CD4-positive, alpha-beta T cell treated with Interleukin-4 for 1 hour (primary cell): ENCODE measurements at places on chromosomes 1 and 21.

GRCh38 chr1:19612530-19612929, 31.6 kb upstream of the NBL1 start:
- no peak for DNase-seq

DNA sequence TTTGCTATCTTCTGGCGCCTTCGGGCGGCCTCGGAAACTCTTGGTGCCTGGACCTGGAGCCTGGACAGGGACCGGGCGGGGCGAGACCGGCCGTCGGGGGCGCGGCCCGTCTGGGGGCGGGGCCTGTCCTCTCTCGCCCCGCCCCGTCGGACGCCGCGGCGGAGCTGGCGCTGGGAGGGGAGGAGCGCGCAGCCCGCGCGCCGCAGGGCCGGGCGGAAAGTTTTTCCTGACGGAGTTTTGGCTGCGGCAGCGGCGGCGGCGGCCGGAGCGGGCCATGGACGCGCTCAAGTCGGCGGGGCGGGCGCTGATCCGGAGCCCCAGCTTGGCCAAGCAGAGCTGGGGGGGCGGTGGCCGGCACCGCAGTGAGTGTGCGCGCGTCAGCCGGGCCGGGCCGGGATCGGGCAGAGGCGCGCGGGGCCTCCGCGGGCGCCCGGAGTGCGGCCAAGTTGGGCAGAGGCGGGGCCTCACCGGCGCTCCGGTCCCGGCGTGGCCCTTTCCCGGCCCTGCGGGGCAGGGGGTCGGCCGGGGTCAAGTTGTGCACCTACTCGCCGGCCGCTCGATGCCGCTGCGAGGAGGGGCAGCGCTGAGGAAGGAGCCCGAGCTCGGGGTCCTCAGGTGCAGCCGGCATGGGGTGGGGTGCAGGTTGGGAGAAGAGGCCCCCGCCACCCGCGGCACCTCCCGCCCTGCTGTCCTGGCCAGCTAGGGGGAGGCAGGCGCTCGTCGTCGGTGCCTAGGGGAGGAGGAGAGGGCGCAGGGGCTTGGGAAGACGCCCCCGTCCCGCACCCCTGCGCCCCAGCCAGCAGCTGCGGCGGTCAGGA, at the start of gene LDLRAP1:
Gene LDLRAP1, plus strand, starts transcription at position 182 of the 818 bp plus-strand sequence. Its CDS starts 93 bp downstream, at position 275.
- DNase-seq = peak; percentile 55

- DNase-seq = no peak
Observed at GRCh38 chr1:43867976-43868740, 65.4 kb upstream of the ARTN start.

- no peak for DNase-seq
Observed at GRCh38 chr1:51100264-51100880, 1.7 kb upstream of the C1orf185 start.

DNA sequence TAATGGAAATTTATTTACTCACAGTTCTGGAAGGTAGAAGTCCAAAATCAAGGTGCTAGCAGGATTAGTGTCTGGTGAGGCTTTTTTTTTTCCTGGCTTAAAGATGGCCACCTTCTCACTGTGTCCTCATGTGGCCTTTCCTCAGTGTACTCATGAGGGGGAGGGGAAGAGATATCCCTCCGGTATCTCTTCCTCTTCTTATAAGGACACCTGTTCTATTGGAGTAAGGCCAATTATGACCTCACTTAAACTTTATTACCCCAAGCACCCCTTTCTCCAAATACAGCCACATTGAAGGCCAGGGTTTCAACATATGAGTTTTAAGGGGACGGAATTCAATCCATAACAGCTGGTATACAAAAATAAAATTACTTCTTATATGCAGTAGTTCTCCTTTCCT, 203.7 kb upstream of the C1orf87 start:
- DNase-seq = no peak

GRCh38 chr1:22471078-22471477, 19.4 kb downstream of the ZBTB40 start:
- no peak for DNase-seq

- DNase-seq = no peak
Observed at GRCh38 chr21:29117372-29117955, 13.0 kb upstream of the MAP3K7CL start.

GRCh38 chr1:96552451-96552850, 169.1 kb upstream of the PTBP2 start:
- DNase-seq = no peak

- no peak for DNase-seq
Observed at GRCh38 chr1:117621316-117621715, 15.5 kb downstream of the TENT5C start.

GRCh38 chr1:3212453-3213355, 143.7 kb downstream of the PRDM16 start:
- DNase-seq = no peak

DNA sequence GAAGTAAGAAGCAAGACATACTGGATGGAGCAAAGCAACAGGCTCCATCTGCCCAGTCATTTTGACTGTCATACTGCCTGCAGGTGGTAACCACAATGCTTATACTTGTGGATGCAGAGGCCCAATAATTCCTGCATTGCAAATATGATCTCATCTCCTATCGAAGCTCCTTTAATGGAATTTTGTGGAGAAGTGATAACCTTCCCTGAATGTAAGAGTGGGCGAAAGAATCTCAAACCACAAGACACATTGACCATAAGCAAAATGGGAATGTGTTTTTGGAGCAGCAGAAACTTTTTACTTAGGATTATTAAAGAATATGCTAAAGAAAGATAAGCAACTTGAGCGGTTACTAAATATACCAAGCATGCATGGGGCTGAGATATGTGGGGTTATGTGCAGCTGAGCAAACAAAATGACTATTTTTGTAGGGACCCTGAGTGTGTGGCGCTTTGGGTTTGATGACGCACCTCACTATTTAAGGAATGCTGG, 77.4 kb upstream of the BACH1 start:
- no peak for DNase-seq

DNA sequence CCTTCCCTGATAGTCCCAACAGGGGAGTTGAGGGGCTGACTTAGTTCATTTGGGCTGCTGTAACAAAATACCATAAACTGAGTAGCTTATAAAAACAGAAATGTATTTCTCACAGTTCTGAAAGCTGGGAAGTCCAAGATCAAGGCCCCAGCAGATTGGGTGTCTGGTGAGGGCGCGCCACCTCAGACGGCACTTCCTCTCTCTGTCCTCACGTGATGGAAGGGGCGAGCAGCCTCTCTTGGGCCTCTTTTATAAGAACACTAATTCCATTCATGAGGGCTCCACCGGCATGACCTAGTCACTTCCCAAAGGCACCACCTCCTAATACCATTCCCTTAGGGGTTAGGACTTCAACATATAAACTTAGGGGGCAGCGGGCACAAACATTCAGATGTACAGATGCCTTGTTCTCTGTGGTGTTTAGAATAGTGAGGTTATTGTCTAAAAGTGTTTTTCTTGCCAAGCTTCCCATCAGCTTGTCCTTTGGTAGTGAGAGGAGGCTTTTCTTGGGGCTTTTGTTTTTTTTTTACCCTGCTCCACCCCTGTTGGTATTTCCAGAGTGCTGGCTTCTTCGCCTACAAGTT, 20.3 kb downstream of the NIPAL3 start:
- DNase-seq = no peak

- no peak for DNase-seq
Observed at GRCh38 chr1:92826792-92827191, 5.0 kb upstream of the RPL5 start.

DNA sequence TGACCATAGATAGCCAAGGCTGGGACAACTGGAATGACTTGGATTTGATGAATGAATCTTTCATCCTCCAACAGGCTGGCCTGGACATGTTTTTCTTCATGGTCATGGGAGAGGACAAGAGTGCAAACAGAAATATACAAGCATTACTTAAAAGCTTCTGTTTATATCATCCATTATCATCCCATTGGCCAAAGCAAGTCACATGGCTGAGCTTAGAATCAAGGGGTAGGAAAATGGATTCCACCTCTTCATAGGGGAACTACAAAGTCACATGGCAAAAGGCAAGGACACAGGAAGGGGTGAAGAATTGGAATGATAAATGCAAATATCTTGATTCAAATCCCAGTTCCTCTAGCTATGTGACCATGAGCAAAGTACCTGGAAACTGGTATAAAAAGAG, 90.2 kb upstream of the BARHL2 start:
- DNase-seq = no peak
